KBM-7 (cell line): ENCODE measurements at places on chromosomes 5 and 9.

DNA sequence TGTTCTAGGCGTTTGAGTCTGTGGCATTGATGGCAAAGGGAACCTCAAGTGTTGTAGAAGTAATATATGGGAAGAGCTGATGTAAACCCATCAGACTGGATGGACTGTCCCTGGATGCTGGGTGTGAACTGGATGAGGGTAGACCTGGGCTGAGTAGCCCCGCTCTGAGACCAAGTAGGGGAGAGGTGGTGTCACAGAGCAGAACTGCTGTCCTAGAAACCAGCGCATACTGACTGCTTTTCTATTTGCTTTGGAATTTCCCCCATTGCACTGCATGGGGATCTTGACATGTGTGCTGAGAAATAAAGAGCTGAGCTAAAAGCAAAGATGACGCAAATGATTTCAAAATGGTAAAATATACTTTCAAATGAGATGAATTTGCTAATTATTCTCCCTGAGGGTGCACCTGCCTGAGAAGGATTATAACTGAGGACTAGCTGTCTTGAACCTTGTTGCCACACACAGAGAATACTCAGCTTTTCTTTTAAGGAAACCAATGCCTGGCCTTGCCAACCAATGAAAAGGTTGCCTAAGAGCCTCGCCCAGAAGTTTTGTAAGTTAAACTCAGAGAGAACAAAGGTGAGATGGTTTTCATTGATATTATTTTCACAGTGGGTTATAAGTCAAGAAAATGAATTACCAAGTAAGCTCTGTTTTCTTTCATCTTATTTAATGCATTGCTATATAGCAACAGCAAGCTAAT is 44.8 kb downstream of the NIM1K start:
- no peak for DNase-seq

- peak; percentile 27 for DNase-seq
Observed at GRCh38 chr5:164000241-164000640, 494.8 kb downstream of the MAT2B start.

DNA sequence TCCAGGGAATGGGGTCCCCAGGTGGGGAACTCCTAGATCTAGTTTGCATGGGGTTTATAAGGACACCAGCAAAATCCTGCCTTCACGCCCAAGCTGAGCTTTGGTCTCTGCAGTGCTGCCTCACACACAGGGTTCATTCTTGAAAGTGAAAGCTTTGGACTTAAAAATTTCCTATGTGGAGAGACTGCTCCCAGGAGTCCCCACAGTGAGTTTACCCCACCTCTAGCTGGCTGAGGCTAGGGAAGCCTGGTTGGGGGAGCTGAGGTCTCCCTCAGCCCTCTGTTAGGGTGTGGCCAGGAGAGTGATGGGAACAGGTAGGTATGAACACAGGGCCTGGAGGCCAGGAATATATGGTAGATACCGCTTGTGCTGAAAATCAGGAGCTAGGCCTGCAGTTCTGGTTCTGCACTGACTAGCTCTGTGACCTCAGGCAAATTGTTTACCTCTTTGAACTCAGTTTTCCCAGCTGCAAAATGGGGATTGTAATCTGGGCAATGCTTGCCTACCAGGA is 41.5 kb upstream of the LARP1 start:
- no peak for DNase-seq

- no peak for DNase-seq
Observed at GRCh38 chr5:72330712-72331111, 10.5 kb downstream of the PTCD2 start.

DNA sequence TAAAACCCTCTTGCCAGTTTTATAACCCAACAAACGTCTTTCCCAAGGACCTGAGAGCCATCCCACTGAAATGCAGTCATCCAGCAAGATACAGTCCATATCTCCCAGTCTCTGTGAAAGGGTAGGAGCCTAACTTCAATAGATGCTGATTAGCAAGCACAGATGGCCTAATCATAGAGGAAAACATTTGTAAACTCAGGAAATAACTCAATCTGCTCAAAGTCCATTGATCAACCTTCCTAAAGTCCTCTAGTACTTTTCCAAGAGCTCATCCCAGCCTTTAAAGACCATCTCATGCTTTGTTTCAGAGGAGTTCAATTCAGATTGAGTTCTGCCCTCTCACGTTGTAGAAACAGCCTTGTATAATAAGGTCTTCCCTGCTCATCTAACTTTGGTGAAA is 324.2 kb downstream of the MRPS30 start:
- no peak for DNase-seq

DNA sequence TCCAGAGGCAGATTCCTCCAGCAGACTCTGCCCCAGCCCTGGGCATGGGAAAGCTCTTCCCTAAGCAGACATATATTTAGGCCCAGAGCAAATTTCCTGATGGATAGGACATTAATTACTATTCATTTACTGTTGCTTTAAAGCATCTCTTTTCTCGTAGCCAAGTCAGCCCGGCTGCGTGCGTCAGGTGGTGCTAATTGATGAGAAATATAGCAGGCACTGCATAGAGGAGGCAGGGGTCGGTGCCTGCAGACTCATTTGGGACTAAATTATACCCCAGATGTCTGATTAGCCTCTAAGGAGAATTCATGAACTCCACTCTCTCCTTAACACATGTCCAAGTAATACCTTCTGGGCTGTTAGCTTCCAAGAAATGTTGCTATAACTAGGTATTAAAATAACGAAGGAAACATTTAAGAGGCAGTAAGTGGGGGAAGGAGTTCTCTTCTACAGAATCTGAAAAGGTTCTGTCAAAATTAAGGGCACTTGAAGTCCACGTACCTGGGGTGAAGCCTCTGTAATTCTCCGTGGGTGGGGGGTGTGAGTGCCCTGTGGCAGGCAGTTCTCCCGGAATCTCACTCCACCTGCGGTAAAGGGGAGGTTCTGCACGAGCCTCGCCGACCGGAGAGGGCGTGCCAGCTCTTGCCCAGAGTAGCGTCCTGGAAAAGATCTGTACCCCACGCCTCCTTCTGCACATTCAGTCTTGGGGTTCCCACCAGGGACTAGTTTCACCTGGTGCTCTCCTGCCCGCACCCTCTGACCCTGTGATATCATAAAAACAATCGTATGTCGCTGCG is 115.9 kb upstream of the FCN2 start:
- no peak for DNase-seq

DNA sequence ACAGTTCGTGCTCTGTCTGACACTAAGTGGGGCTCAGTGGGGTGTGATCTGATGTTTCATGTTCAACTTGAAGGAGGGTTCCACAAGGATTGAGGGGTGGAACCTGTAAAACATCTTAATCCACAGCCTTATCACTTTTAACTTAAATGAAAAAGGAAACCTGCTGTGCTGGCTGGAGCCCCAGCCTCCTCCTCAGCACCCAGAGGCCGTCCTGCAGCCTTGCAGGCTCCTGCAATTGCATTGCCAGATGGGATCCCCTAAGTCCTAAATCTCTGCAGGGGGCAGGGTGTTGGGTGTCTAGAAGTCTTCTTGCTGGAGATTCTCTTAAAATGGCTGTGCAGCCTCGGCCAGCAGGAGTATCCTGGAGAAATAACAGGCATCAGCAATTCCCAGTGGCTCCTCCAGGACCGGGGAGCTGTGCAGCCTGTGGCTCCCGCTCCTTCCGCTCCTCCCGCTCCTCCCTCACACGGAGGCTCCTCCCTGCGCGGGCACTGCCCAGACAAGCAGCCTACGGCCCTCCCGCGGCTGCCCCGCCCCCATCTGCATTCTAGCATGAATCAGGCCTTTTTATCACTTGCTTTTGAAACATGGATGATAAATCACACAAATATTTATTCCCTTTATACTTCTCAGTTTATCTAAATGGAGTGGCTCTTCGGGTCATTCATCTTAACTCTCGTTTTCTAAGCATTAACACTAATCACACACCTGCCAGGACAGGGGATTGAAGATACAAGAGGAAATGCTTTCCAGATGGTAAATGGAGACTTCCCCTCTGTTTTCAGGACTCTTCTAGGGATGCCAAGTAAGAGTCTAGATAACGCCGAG is 131.0 kb downstream of the ADAMTS16 start:
- no peak for DNase-seq

DNA sequence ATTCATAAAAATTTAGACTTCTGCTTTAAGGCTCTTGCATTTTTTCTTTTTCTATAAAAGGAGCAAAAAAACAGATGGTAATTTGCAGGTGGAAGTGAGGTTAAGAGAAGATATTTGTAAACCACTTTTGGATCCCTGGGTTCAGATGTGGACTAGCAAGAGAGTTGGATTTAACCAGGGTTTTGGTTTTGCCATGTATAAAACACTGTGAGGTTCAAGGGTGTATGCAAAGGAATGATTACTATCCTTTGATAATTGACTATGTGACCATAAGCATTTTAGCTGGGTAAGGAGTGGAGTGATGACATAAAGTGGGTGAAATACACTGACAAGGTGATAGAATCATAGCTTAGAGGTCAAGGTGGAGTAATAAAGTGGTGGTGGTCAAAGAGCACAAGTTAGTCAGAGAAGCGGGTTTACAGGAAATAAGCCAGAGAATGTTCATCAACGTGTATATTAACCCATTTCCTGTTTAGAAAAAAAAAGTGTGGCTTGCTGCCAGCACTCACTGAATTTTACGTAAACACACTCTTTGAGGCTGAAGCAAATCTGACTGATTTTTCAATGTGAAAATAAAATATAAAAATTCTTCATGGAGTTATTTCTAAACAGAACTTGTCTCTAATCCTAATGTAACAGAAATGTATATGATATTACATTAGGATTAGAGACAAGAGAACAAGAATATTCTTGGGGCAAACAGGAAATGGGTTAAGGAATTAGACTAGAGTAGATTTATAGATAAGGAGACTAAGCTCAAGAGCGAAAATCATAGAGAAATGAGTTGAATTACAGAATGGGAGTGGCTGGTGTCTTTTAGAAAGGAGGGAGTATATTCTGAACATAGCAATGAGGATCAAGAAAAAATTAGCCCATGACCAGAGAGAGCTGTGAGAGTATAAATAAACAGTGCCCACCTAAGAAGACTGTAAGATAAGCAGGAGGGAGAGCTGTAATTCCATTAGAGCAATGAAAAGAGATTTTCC is 74.5 kb downstream of the CDKN2A start:
- peak; percentile 76 for DNase-seq

- no peak for DNase-seq
Observed at GRCh38 chr5:159732220-159732619, 184.1 kb upstream of the ADRA1B start.

GRCh38 chr5:115455301-115455707 is 89.3 kb downstream of the FEM1C start:
- DNase-seq, result no peak

DNA sequence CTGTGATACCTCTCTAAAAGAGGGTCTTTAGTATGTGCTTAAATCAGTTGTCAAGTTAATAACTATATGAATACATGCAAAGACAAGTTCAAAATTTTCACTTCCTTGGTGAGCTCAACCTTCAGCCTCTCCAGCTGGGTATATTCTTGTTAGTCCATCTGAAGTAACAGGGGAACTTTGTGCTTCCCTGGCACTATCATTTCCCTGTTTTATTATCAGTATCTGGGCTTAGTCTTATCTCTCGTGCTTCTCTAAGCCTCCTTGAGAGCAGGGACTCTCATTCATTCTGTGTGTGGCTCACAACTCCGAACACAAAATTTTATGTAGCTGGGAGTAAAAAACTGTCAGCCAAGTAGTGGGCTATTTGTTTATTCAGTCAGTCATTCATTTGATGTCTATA is 175.9 kb upstream of the MAP3K1 start:
- DNase-seq, result no peak

GRCh38 chr9:19162026-19162366 is 34.7 kb upstream of the PLIN2 start:
- DNase-seq, result no peak

DNA sequence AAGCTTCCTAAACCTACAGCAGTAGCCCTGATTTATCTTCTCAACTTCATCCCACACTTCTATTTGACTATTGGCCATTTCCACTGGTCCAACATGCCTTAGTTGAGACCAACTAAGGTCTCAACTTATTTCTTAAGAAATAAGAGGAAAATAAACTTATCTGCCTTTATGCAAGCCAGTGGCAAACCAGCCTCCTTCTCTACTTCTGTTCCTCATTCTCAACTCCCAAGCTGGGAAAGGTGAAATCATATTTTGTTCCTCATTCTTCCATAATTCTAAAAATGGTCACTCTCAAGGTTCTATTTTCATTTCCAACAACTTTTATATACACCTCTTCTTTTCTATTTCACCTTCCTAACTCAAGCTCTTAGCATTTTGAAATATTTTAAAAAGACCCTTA is 149.6 kb upstream of the C9orf72 start:
- no peak for DNase-seq

DNA sequence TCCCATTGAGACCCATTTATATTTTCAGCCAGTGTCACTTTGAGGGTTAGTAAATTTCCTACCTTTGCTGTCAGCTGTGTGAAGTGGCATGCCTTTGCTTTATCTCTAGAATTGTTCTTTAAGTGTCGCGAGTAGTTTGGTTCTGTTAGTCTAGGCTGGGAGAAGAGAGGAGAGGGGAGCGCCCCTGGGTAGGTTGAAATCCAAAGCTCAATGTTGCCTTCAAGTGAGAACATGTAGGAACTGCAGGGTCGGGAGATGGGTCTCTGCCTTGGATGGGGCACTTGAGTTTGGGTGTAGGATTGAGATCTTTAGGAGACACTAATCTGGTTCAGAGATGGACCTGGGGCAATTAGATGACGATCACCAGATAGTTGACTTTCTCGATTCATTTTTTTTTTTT is 46.3 kb downstream of the STC2 start:
- peak; percentile 39 for DNase-seq

GRCh38 chr9:123027517-123027916 is 6.0 kb upstream of the GPR21 start:
- no peak for DNase-seq
